ENCODE measurements at places on chromosomes 3 and 15.

- no peak for DNase-seq
Observed at GRCh38 chr3:89851974-89852621, 744.7 kb downstream of the EPHA3 start.

- DNase-seq, result no peak
Observed at GRCh38 chr3:149134575-149134974, 5.1 kb downstream of the HPS3 start.

DNA sequence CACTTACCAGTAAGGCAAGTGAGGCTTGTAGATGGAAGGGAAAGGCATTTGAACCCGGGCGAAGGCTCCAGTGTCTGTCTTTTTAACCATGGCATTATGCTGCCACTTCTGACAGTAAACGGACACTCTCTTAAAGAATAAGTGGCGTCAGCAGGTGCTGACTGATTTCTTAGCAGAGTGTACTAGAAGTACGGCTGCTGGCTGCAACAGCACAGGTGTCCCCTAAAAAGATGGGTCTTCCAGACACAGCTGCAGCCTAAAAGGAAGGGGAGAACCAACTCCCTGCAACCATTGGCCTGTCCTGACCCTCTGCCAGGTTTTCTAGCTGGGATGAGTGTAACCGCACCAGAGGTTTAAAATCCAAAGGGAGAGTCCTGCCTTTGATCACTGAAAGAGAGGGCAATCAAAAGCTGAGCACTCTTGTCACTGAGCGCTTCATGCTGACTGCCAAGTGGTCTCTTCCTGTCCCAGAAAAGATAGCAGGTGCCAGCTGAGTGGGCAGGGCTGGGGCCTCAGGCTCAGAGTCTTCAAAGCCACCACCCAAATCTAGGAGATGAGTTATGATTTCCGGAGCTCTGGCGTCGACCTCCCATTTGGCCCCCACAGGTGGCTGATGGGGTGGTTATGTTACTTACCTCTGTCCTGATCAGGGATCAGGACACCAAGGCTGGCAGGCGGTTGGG lies 255.8 kb downstream of the SLCO3A1 start:
- no peak for DNase-seq

DNA sequence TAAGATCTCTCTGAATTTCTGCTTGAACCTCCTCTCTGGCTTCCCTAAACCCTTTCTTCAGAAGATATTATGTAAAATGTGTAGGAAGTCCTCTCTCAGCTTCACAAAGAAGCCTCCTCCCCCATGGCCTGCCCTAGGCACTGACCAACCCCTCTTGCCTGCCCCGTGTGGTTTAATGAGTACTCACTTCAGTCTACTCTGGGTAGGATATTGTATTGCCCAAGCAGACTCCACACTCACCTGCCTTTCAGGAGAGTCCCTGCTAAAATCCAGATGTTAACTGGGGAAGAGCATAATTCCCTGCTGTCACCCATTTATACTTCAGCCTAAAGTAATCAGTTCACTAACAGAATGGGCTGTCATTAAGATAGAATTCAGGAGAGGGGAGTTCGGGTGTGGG lies 2.6 kb upstream of the AGBL1 start:
- DNase-seq, result no peak

DNA sequence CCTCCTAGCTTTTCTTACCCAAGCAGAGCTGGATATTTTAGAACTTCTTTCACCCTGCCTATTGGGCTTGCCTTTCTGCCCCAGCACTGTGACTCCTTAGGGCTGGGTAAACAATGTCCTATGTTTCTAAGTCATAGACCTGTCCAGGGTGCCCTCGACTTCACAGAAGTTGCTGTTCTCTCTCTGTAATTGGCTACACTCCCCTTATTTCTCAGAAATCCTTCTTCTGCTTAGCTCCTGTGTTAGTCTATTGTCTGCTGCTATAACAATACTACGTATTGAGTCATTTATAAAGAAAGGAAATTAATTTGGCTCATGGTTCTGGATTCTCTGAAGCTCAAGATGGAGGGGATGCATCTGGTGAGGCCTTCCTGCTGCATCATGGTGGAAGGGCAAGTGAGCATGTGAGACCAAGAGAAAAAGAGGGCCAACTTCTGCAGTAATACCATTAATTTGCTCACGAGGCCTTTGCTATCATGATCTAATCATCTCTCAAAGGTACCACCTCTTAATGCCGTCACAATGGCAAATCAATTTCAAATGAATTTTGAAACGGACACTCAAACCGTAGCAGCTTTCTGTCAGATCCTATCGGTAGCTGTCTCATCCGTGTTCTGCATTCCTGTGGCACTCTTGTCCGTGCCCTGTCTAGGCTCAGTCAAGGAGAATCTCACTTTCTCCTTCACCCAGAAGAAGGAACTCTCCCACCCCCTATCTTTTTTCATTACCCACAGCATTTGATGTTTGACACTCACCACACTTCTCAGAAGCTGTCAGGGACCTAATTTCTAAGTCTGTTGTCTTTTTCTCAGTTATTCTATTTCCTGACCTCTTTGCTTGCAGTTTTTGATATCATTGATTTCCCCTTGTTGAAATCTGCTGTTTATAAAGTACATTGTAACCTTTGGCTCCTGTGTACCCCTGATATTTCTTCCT lies 22.3 kb upstream of the GPR171 start:
- no peak for DNase-seq

GRCh38 chr3:126552688-126553283 lies 5.9 kb downstream of the C3orf22 start:
- no peak for DNase-seq

DNA sequence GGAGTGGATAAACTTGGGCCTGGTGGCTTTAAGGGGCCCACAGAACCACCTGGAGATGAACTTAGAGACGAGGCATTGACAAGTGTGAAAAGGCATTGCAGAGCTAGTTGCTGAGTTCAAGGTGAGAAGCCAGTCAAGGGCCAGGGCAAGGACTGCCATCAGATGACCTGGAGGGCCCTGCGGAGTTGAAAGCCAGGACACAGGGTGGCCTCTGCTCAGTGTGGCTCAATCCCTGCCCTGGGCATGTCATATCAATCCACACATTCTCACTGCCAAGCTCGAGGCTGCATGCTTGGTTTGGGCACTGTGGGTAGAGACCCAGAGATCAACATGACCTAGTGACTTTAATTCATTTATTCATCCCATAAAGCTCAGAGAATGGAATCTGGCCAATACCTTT lies 9.2 kb downstream of the PAQR5 start:
- no peak for DNase-seq

DNA sequence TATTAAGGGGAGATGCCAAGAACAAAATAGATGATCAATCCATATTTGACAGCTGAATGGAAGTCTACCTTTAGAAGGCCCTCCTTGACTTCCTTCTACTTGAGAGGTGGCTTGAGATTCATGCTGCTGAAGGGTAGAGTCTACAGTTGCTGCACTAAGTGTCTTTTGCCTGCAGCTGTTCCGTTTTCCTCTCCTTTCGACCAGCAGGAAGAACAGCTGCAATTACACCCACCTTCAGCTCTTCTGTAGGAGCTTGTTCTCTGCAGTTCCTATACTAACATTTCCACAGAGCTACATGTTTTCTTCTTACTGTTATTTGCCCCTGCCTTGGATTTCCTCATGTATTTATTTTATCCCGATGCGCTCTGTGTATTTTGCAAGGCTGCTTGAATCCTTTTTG lies 79.1 kb downstream of the ARRDC4 start:
- no peak for DNase-seq

DNA sequence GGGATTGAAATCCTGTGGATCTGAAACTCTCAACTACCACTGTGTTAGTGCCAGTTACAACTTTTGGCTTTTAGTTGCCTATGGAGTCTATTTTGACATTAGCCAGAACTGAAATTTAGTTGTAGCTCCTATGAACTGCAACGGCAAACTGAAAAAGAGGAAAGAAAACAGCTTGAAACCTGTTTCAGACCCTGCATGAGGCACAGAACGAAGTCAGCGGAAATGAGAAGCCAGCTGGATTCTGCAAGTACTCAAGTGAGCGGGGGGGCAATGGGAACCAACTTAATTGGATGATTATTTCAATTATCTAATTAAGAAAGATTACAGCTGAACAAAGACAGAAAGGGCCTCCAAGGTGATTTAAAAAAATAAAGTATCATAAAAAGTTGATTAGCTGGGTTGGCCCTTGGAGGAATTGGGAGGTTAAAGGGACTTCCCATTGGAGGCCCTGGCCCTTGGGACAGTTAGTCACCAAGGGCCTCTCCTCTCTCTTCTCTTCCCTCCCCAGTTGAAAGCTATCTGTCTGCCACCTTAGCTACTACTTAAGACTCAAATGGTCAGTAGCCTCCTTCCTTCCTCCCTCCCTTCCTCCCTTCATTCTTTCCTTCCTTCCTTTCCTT lies 352.1 kb downstream of the SHQ1 start:
- DNase-seq, result no peak

GRCh38 chr3:47047673-47048072 lies 68.2 kb downstream of the NBEAL2 start:
- no peak for DNase-seq

GRCh38 chr3:99534951-99535704 lies 103.3 kb upstream of the COL8A1 start:
- DNase-seq, result no peak

DNA sequence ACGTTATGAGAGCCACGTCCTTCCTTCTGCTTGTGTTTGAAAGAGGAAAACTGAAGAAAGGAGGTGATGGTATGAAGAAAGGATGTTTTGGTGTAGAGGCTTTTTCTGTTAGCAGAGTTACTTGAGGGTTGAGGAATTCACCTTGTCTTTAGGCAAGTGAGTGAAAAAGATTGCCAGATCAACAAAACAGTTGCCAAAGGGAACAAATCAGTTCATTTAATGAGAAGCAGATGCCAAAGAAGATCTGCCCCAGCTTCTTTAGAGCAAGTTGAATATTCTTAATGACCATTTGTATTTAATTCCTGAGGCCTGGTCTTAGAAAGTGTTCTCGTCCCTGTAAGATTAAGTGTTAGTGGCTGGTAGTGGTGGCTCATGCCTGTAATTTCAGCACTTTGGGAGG lies 2.6 kb downstream of the CHCHD6 start:
- DNase-seq, result no peak

- DNase-seq, result no peak
Observed at GRCh38 chr3:119557877-119558269, 1.5 kb downstream of the CD80 start.

GRCh38 chr15:72980661-72981060 lies 71.6 kb upstream of the NEO1 start:
- DNase-seq, result no peak

DNA sequence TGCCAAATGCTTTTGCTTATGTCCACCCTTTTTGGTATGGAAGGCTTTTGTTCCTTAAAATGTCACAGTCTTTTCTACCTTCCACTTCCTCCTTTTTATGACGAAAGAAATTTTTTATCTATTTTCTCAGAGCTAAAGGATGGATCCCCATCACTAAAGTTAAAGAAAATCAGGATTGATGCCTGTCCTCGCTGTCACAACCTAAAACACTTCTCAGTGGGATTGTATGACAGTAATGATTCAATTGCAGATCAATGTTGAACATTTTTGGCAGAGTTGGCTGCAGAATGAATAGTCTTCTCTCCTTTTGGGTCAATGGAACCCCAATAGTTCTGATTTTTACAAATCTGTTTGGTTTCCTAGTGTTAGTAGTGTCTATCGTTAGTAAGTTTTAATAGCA lies 549.8 kb upstream of the ROBO2 start:
- DNase-seq, result no peak

- no peak for DNase-seq
Observed at GRCh38 chr3:79018671-79019136, 749.1 kb downstream of the ROBO1 start.

- DNase-seq, result no peak
Observed at GRCh38 chr3:183443395-183444385, 15.3 kb upstream of the MCF2L2 start.

DNA sequence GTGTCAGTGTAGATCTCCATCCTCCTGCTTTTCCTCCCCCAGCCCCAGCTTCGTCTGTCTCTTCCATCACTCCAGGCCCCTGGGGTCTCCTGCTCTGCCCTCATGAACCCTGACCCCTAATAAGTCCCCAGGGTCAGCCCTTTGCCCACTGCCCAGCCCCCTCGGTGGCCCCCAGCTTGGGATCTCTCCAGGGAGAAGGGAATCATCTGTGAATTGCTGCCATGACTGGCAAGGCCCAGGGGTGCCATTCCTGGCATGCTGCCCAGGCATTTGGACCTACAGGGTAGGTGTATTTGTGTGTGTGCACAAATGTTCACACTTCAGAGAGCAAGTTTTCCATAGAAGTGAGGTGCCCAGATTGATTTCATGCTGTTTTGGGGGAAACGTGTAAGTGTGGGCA lies 5.9 kb upstream of the TBC1D21 start:
- no peak for DNase-seq

GRCh38 chr3:128083396-128083795 lies 31.2 kb downstream of the SEC61A1 start:
- no peak for DNase-seq

GRCh38 chr3:14253707-14254382 lies 75.2 kb downstream of the LSM3 start:
- no peak for DNase-seq

DNA sequence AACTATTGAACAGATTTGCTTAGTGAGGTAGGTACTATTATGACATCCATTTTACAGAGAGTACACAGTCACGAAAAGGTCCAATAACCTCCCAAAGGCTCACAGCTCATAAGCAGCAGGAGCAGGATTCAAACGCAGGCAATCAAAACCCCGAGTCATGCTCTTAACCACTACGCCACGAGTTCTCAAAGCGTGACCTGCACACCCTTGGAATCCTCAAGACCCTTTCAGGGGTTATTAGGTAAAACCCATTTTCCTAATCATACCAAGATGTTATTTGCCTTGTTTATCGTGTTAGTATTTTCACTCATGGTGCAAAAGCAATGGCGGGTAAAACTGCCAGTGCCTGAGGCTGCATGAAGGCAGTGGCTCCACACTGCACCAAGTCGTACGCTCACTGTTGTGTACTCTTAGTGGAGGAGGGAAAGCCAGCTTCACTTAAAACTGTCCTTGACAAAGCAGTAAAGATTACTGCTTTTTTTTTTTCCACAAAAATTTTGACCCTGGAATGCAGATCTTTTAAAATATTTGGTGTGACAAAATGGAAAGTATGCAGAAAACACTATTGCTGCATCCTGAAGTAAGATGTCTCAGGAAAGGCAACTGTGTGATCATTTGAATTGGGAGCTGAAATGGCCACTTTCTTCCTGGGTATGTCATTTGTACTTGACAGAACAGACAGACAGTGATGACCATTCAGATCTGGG lies 96.1 kb downstream of the IGF2BP2 start:
- no peak for DNase-seq
